ENCODE measurements at places on chromosomes 1 and 21.

- DNase-seq: no peak
Observed at GRCh38 chr1:192539297-192540092, 36.1 kb upstream of the RGS1 start.

GRCh38 chr1:39822146-39822545 lies 33.5 kb upstream of the BMP8B start:
- DNase-seq: no peak

DNA sequence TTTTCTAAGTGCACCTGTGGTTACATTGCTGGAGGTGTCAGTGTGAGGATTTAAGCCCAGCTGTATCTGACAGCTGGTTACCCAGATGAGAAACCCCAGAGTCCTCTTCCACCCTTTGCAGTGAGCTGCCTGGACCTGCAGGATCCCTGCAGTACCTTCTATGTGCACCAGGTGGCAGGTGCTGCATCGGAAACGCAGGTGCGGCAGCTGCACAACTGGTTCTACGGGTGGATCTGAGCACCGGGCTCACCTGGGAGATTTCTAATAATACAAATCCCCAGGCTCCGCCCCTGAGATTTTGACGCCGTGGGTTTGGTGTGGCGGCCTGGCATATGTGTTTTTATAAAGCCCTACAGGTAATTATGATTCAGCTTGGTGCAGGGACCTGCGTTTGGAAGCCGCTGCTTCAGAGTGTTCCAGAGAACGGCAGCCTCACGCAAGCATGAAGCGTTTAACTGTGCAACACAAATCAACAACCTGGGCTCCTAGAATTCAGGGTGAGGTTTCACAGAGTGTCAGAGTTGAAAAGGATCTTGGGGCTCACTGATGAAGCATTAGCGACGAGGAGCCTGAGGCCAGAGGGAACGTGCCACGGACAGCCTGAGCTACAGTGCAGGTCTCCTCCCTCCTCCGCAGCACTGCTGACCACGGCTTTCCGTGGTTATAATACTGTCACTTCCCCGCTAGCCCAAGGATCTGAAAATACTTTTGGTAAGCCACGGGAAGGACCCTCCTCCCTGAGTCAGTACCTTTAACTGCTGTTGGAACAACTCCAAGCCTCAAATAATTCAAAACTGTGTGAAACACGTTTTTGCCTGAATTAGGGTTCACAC lies 96.7 kb upstream of the TRABD2B start:
- DNase-seq: peak; percentile 31

- no peak for DNase-seq
Observed at GRCh38 chr1:228687587-228687986, 47.7 kb upstream of the RHOU start.

- DNase-seq: no peak
Observed at GRCh38 chr1:40627987-40628902, 37.2 kb downstream of the RIMS3 start.

DNA sequence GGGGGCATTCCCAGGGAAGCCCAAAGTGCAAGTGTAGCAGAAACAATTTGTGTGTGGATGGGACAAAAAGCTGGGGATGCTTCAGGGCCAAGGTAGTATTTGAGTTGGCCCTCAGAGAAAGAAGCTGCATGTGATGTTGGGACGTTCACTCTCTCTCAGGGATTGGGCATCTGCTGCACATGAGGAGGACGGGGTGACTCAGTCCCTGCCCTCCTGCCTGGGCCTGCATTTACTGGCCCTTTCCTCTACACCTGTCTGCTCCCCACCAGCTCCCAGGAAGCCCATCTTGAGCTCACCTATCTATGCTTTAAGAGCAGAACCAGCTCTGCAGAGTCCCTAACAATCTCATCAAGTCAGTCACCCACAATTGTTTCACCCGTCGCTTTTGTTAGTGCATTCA lies 23.5 kb upstream of the MPZL1 start:
- no peak for DNase-seq

GRCh38 chr21:29514652-29515247 lies 216.0 kb downstream of the BACH1 start:
- DNase-seq: no peak

GRCh38 chr1:93129507-93130099 lies 50.5 kb downstream of the MTF2 start:
- no peak for DNase-seq

- DNase-seq: no peak
Observed at GRCh38 chr21:46153247-46154154, 1.9 kb downstream of the FTCD start.

DNA sequence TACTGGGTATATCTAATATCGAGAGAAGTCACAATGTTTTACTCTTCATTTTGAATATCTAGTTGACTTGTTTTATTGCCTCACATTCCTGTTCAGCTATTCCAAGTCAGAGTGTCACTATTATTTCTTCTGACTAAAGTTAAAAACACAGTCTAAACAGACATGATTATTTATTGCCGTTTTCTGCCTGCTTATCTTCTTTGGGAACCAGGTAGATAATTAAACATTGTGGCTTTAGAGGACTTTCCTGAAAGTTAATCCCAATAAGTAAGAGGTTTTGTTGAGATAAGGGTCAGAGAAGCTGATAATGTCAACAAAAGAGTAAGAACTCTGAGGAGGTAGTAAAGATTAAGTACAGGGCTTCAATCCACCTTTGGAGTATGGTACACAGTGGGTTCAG lies 53.8 kb downstream of the PCNX2 start:
- no peak for DNase-seq

DNA sequence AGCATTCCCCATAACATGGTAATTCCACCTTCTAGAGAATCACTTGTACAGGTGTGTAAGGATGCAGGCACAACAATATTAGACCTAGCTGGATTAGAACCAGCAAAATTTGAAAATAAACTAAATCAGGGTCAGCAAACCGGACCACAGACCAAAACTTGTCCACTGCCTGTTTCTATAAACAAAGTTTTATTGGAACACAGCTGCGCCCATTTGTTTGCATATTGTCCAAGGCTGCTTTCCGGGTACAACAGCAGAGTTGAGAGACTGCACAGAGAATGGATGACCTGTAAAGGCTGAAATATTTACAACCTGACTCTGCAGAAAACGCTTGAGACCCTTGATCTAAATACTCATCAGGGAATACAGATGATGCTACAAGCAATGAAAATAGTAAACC lies 73.6 kb upstream of the SLC45A1 start:
- no peak for DNase-seq

DNA sequence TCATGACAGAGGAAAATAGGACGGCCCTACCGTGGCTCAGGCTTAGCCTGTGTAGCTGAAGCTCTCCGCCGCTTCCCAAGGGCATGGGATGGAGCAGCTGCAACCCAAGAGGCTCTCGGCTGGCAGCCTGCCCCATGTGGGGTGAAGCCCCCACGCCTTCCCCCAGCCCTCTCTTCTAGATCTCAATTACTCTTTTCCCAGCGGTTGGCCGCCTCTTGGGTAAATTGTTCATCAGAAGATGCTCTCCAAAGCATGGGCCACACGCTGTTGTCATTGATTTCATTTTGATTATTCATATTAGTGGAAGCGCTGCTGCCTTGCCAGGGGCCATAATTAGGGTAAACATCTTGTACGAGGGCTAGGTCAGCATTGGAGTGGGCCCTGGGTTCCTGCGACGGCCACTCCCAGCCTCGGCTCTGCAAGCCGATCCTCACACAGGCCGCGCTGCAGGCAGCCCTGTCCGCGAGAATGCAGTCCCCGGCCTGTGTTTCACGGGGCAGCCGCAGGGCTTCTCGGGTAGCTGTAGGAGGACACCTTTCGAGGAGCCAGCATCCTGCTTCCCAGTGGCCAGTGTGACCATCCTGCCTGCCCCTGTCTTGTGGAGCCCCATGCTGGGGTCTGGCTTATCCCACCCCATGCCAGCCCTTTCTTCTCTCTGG lies 114.4 kb upstream of the VAMP3 start:
- no peak for DNase-seq

DNA sequence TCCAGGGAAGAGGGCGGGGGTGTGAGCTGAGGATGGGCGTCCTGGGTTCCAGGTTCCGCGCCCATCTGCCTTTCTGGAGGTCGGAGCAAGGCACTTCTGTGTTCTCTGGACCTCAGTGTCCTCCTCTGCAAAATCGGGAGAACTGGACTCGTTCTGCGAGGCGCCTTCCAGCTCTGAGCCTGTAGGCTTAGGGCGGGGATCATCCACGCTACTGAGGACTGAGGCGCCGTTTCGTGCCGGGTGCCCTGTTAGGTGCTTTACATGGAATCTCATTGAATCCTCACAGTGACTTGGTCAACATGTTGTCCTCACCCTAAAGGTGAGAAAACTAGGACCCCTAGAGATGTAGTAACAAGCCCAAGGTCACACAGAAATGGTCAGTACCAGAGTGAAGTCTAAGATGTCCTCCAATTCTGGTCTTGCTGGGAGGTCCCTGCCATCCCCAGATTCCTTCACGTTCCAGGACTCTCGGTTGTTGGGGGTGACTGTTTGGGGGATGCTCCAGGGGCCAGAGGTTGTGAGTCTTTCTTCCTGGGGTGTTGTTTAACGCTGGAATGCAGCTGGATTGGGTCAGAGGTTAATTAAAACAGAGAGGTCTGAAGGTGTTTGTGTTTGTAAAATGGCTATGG lies 677 bp downstream of the PRKAA2 start:
- DNase-seq: no peak
